Urinary bladder (tissue), 4 donors: ENCODE measurements at places on chromosomes 5 and 9.

GRCh38 chr9:3475300-3476020 lies 50.3 kb downstream of the RFX3 start:
- DNase-seq = no peak

- no peak for DNase-seq
Observed at GRCh38 chr5:151597749-151598148, 6.6 kb upstream of the FAT2 start.

- DNase-seq = no peak
Observed at GRCh38 chr9:127937388-127938297, at the start of gene DPM2. DPM2 (minus strand) TSS chr9:127937854; CDS start chr9:127937820, 34 bp downstream.

DNA sequence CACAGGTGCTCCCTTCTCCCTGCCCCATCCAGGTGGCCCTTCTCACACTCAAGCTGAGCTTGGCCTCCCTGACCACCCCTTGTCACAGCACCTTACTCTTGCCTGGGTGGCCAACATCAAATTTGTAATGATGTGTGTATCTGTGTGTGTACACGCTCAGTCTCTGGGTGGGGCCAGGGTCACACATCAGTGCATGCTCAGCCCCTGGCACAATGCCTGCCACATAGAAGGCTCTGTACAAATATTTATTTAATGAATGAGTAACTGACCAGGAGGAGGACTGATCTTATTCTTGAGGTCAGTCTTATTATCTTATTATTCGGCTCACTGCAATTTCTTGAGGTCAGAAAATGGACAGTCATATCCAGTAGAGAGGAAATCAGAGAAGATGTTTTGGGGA lies 41.3 kb upstream of the HAND1 start:
- DNase-seq = no peak

DNA sequence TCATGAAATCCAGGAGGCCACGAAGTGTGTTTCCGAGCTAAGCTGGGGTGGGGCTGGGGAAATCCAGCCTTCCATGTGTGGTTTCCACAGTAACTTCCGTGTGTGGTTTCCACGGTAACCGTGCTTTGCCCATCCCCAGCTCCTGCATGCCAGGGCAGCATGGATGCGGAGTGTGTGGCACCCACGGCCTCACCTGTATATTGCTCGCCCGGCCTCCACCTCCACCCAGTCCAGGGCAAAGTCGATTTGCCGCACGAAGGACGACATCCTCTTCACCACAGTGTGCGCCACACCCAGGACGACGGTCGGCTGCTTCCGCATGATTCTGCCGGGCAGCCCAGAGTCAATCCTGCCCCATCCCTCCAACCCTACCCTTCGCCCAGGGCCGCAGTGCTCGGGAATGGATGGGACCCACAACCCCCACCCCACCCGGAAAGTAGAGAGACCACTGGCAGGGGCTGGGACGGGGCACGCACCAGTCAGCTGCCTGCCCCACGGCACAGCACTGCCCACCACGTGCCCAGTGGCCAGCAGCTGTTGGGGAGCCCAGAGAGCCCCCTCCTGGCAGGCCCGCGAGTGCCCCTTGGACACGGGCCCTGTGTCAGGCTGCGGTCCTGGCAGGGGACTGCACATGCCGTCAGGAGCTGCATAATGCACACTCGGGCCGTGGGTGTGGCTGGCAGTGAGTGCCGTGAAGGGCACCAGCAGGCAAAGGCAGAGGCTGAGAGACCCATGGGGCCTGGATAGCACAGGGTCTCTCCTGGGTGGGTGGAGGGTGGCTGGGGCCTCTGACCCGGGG lies 39.0 kb upstream of the NSMF start:
- no peak for DNase-seq

DNA sequence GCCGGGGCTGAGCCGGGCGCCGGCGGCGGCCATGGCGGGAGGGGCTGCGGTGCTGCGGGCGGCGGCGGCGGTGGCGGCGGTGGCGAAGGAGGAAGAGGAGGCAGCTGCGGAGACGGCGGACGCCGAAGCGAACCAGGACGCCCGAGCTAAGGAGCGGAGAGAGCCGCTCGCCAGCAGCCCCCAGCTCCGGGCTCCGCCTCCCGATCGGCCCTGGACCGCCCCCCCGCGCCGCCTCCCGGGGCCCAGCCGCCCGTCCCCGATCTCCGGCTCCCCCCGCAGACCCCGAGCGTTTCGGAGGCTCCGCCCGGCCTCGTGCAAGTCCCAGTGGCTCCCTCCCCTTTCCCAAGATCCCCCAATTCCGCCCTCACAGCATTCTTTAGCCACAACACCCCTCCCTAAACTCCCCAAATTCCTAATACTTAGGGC lies at the start of gene ASTN2:
Gene ASTN2 (minus strand): TSS at position 152 of the 426 bp plus-strand sequence. CDS start 119 bp downstream, at position 33.
- no peak for DNase-seq

DNA sequence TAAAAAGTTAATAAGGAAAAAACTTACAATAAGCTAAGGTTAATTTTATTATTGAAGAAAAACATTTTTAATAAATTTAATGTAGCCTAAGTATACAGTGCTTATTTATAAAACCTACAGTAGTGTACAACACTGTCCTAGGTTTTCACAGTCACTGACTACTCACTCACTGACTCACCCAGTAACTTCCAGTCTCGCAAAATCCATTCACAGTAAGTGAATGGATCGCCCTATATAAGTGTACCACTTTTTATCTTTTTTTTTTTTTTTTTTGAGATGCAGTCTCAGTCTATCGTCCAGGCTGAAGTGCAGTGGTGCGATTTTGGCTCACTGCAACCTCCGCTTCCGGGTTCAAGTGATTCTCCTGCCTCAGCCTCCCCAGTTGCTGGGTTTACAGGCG lies 47.7 kb downstream of the FNIP1 start:
- DNase-seq = no peak

DNA sequence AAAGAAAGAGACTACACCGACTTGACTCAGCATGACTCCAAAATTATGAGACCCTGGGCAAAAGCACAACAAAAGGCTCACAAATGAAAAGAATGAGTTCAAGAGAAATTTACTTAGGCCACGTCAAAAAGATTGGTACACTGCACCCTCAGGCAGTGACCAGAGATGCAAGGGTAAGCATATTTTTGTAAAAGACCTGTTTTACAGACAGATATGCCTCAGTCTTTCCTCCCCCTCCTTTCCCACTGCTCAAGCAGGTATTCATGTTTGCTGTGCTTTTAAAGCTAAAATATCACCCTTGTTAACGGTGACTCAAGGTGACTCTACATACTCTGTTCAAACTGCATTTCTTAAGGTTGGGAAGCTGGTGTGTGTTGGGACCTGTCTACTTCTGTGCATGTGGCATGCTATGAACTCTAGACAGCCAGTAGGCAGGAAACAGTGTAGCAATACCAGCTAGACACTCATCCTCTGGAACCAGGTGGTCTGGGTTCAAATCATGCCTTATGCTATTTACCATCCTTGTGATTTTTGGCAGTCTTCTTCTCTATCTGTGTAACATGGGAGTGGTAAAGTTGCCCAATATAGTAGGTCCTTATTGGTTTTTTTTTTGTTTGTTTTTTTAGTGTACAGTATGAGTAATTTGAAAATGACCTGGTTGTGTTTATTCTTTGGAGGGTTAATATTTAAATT lies 98.7 kb downstream of the TLE4 start:
- no peak for DNase-seq

- no peak for DNase-seq
Observed at GRCh38 chr9:86573886-86574285, 219.7 kb upstream of the TUT7 start.

GRCh38 chr5:107670087-107670931 lies 428 bp downstream of the EFNA5 start:
- no peak for DNase-seq

GRCh38 chr5:58759745-58760144 lies 176.9 kb downstream of the RAB3C start:
- DNase-seq = no peak

DNA sequence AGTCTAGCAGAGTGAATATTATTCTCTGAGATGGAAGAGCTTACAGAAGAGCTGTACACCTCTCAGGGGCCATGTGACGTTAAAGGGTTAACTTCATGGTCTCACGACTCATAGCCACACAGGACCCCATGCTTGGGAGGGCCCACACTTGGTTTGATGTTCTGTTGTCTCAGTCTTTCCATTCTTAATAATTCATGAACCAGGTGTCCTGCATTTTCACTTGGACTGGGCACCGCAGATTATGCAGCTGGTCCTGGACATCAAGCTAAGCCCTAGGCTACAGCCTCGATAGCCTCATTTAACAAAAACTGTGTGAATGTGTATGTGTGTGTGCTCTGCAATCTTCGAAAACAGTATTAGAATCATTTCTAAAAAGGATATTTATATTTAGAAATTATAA lies 323.5 kb downstream of the PLK2 start:
- DNase-seq = no peak

DNA sequence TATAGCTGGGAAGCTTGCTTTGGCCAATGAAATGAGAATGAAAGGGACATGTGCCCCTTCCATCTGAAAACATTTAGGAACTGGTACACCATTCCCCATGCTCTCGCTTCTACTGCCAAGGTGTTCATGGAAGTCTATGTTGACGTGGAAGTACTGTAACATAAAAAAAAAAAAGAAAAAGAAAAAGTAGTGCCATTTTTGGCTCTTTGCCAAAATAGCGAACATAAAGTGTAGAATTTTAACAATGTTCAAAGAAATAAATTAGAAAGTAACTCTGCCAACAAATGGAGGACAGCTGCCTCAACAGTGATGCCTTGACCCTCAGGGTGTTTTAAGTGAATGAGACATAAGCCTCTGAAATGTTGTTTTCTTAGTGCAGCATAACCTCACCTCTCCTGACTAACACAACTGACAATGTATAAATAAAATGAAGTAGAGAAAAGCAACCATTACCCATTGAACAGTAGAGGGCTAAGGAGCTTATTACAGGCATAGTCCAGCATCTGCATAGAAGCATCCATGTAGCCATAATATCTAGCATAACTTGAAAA lies 536.6 kb downstream of the DTWD2 start:
- no peak for DNase-seq

GRCh38 chr9:83477571-83477970 lies 60.6 kb downstream of the FRMD3 start:
- no peak for DNase-seq

GRCh38 chr9:113501129-113501686 lies 37.7 kb downstream of the RGS3 start:
- DNase-seq = no peak

GRCh38 chr9:116322521-116322920 lies 168.9 kb downstream of the PAPPA start:
- no peak for DNase-seq

- no peak for DNase-seq
Observed at GRCh38 chr5:172145870-172146747, 41.9 kb downstream of the STK10 start.

GRCh38 chr9:112570671-112571167 lies 84.1 kb downstream of the KIAA1958 start:
- no peak for DNase-seq

GRCh38 chr5:132270706-132271105 lies 13.2 kb downstream of the PDLIM4 start:
- no peak for DNase-seq
